ENCODE measurements at places on chromosomes 2 and 18.

DNA sequence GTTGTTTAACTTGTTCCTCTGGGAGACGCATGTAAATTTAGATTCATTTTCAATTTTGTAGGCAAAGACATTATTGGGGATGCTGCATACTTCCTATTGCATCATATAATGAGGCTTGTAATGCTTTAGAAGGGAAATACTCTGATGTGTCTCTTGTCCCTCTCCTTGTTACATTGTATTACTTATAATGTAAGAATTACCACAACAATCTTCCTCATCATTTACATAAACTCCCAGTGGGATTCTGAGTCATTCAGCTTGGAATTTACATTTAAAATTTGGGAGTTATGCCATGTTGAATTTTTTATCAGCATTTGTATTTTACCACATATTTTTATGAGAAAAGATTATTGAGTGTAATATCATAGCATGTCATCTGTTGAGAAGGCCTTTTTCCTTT, 963.4 kb upstream of the NRXN1 start:
- no peak for DNase-seq

- DNase-seq: no peak
Observed at GRCh38 chr2:170530284-170530745, 184.8 kb upstream of the SP5 start.

DNA sequence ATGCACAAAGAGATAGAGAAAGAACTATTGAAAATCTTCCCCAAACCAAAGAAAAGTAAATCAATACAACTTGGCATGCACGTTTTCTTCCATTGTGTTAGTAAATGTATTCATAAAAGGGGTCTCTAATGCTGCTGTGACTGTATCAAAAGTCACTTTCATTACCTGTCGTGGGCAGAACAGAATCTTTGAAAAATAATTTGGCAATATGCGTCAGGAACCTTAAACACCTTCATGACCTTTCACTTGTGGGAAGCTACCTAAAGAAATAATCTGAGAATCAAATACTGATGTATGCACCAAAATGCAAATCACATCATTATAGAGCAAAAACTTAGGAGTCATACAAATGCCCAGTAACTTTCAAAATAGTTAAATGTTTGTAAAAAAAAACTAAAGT, 105.3 kb downstream of the ARL4C start:
- DNase-seq: no peak

GRCh38 chr2:24403832-24404212, 43.5 kb upstream of the ITSN2 start:
- DNase-seq: no peak

DNA sequence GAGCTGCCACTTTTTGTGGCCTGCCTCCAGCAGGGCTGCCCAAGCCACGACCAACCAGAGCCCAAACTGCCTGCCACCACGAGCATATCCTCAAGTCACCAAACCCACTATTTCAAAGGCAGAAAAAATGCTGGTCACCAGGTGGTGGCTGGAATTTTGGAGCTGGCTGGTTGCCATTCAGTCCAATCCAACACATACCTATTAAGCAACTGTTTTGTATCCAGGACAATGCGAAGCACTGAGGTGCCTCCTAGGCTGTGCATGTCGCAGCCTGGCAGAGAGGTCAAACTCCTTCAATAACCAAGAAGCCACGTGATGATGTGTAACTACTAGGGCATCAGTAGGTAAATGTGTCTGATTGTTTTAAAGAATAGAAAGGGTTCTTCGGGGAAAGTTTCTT, 108.3 kb upstream of the PPP1CB start:
- DNase-seq: no peak

DNA sequence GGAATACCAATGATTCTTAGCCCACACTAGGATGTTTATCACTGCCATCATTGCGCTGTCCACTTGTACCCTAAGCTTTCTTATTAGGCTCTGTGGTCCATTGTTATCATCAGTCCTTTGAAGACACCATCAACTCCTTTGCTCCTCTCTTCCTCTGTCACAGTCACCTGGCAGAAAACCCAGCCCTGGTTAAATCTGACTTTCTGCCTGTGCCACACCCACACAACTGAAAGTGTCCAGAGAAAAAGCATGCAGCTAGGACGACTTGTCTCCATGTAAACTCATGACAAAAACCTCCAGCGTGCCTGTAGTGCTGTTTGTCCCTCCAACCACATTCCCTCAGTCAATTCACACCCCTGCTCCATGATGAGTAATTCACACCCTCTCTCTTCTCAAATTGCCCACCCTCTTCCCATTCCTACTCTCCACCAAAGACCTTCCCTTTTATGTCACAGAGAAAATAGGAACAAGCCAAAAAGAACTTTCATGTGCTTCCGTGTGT, 297.4 kb upstream of the MGAT5 start:
- DNase-seq: no peak

GRCh38 chr2:172119089-172119488, 16.4 kb upstream of the DLX2 start:
- no peak for DNase-seq

GRCh38 chr18:77082316-77082955, 50.1 kb downstream of the MBP start:
- DNase-seq: no peak

DNA sequence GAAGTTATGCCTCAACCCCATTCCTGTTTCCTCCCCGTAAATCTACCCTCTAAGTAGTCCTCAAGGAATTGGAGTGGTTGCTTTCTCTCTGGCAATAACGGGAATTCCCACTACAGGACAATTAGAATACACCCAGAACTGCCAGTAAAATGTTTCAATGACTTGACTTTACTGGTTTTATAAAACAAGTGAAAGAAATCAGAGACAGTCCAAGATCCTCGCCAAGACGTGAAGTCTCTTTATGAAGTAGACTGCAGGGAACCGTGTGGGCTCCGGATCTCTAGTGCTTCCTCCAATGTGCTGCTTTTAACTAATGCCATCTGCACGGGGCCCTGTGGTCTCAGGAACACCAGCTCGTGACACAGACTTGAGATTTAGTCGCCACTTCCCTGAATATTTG, 101.4 kb downstream of the CPO start:
- no peak for DNase-seq

All from GF-D8 (cell line).